ENCODE measurements at places on chromosomes 5 and 9.

DNA sequence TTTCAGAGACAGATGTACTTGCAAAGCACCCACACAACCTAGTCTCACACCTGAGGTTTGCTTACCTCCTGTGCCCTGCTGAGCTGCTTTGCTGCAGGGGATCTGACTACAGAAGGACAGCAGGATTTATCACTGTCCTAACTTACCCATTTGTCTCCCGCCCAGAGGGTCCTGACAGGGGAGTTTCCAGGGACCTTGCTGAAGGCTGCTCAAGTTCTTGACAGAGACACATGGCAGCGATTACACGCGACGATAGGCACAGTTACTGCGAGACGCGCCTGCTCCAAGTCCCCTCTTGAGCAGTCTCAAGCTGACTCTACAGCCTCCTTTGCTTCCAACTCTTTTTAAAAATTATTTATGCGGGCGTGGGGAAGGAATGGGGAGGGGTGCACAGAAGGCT lies 24.6 kb upstream of the GALNT10 start:
- no peak for DNase-seq

DNA sequence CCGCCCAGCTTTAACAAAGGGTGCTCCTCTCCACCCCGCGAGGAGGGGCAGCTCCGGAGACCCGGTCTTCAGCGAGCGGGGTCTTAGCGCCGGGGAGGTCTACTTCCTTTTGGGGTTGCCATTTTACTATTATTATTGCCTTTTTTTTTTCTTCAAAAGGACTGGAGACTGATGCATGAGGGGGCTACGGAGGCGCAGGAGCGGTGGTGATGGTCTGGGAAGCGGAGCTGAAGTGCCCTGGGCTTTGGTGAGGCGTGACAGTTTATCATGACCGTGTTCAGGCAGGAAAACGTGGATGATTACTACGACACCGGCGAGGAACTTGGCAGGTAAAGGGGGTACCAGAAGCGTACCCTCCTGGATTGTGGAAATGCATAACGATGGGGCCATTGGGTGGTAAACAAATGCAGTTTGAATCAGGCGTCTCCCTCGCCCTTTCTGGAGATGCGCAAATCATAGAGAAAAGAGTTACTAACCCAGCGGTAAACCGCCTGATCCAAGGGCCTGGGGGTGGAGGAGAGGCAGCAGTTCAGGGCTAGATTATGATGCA lies 1.2 kb downstream of the DAPK1 start:
- no peak for DNase-seq

DNA sequence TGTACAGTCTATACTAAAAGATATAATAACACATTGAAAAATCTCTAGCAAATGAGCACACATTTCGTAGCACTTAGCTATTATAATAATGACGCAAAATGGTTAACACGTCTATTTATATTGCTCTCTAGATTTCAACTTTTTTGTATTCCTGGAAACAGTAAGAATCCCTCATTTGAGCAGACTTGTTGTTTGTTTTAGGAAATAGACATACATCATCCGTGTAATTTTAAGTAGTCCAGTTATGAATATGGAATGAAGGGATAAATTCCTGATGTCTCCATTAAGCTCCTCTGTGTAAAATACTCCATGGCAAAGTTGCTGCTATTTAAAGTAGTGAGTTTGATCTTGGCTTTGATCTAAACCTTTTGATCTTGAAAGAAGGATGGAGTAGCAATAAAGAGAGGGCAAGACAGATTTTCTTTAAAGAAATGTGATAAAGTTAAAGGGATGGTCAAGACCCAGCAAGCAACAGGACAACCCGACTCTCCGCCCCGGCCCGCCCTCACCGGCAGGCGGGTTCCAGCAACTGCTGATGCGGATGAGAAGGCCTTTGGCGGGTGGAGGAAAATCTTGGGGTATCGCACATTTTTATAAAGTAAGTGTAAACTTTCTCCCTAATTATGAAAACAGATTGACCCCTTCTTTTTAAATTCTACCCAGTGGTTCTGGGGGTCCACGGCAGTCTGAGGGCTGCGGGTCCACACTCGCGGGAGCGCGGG lies 277.4 kb downstream of the AOPEP start:
- DNase-seq = peak; percentile 75

DNA sequence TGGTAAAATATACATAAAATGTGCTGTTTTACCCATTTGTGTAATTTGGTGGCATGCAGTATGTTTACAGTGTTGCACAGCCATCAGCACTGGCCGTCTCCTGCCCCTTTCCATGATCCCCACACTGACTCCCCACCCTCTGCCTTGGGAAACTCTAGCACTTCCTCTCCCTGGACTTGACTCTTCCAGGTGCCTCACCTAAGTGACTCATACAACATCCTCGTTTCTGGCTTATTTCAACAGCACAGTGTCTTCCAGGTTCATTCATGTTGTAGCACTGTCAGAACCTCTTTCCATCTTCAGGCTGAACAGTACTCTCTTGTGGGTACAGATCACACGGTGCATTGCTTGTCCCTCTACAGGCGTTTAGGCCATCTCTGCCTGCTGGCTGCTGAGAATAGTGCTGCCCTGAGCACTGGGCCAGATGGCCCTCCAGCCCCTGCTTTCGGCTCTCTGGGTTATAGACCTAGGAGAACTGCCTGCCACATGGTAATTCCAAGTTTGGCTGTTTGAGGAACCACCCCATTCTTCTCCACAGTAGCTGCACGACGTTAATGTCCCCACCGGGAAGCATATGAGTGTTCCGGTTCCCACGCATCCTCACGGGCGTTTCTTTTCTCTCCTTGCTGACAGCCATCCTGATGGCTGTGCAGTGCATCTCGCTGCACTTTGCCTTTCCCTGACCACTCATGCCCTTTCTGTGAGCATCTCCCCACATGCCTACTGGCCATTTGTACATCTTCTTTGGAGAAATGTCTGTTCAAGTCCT lies 211.8 kb downstream of the FANCC start:
- DNase-seq = peak; percentile 87

Measured in RWPE1 (cell line).